Epithelial cell of prostate (primary cell): ENCODE measurements at places on chromosomes 4 and X.

DNA sequence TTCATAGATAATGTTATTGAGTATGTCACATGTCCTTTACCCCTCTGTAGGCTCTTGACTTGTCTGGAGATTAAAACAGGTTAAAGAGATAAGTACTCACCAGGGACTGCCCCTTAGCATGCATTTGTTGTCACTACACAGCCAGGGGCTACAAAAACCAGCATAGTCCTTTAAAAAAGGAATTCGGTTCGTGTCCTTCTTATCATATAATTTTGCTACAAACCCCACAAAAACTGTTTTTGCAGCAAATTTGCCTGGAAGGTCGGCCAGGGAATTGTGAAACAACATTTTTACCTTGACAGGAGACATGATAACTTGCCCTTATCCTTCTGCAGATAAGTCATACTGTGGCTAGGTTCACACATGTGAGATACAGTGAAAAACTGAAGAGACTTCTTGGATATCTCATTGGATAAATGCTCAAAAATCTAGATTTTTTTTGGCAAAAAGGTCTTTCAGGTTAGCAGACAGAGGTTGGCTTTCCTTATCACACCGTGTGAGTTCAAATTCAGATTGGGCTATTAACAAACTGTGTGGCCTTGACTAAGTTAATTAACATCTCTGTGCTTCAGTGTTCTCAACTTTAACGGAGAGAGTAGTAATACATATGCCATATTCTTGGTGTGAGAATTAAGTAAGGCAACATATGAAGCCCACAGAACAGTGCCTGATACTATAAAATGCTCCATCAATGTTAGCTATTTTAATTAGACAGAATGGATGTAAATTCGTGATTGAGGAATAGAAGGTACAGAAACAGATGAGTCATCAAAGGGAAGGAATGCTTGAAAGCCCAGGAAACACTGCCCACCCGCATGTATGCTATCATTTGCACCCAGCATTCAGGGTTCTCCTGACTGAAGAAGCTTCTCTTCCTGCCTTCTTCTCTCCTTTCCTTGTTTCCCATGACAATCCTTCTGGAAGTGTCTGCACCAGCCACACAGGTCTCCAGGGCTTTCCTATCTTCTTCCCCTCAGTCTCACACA is 30.0 kb downstream of the FAM9C start:
- no peak for DNase-seq

DNA sequence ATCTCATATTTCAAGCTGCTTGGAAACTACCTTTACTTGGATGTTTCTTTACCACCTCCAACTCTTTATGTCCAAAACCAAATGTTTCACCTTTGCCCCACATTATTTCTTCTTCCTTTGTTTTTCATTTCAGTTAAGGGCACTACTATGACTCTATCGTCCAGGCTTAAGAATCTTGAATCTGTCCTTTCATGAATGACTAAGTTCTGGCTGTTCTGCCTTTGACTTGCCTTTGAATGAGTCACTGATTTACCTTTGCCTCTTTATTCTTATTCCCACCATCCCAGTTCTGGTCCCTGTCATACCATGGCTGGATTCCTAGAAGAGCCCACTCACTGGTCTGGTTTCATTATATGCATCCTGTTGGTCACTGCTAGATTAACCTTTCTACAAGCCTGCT is 30.6 kb upstream of the PLAC1 start:
- no peak for DNase-seq

GRCh38 chrX:2962381-2962780 is 33.2 kb upstream of the ARSD start:
- DNase-seq: no peak

- DNase-seq: peak; percentile 44
Observed at GRCh38 chrX:40855411-40855810, 120.1 kb upstream of the MED14 start.

- DNase-seq: no peak
Observed at GRCh38 chr4:26455571-26455970, 34.7 kb downstream of the CCKAR start.

DNA sequence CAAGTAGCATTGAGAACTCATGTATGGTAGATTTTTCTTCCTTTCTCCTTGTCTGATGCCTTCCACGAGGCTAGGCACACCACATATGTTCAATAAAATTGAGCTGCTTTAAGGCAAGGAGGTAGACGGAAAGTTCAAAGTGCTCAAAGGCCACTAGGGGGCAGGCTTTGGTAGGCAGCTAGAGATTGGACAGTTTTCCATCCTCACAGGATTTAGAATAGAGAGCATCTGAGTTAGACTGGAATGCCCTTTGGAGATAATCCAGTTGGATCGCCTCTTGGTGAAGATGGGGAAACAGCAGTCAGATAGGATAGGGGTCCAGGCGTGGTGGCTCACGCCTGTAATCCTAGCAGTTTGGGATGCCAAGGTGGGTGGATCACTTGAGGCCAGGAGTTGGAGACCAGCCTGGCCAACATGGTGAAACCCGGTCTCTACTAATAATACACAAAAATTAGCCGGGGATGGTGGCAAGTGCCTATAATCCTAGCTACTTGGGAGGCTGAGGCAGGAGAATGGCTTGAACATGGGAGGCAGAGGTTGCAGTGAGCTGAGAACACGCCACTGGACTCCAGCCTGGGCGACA is 30.4 kb downstream of the ELF4 start:
- no peak for DNase-seq

DNA sequence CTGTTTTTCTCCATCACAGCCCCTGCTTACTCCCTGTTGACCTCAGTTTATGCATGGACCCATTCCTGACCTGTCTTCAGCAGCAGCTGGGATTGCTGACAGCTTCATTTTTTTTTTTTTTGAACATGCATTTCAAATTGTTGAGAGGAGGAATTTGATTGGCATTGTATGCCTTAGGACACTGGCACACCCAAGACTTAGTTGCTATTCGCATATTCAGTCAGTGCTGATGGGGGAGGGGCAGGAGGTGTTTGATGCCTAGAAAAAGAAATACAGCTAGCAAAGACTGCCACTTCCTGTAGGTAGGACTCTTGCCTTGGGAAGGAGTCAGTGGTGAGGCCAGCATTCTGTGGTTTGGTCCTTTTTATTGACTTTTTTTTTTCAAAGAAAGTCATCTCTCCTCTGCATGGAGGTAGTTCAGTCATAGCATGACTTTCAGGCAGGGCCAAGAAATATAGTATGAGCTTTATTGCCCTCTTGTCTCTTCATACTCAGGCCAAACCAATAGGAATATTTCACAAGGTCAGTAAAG is 33.6 kb upstream of the XK start:
- no peak for DNase-seq

DNA sequence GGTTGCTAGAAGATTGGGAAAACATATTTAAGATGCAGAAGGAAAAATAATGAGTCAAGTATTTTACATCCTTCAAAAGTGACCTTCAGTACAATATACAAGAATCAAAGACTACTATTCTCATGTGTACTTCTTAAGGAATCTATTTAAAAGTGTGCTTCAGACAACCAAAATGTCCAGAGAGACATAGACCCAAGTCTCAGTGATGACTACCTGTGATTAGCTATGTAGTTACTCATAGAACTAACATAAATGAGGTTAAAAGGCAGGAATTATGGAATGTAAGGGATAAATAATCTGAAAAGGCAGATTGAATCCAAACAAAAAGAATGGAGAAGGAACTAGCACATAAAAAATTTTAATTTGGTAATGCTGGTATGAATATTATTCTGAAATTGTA is 634.7 kb upstream of the FAM241A start:
- no peak for DNase-seq

GRCh38 chr4:56689201-56689969 is 8.3 kb upstream of the HOPX start:
- DNase-seq: no peak

DNA sequence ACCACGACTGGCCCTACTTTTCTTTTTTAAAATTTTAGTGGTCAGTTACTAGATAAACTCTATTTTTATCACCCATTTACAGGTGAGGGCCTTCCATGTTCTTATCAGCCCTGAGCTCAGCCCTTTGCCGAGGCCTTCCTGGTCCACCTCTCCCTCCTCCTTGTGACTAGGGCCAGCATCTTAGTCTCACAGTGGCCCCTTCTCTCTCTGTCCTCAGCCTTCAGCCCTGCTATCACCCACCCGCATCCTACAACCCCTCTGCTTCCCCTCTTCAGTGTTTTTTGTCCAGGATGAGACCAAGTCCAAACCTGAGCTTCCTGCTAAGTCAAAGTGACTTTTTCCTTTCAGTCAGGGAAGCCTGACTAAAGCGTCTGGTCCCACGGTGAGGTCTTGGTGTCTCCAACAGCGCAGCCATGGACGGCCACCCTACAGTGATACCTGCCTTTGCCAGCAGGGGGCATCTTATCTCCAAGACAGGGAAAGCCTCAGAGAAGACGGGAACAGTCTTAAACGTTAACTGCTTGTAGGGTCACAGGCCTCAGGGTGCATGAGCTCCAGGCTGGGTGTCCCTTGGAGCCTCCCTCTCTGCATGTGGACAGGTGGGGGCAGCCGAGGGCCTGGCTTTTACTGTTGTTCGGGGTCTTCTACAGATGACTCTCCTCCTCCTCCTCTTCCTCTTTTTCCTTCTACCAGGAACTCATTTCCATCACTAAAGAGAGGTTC is 11.7 kb upstream of the GAGE10 start:
- no peak for DNase-seq

DNA sequence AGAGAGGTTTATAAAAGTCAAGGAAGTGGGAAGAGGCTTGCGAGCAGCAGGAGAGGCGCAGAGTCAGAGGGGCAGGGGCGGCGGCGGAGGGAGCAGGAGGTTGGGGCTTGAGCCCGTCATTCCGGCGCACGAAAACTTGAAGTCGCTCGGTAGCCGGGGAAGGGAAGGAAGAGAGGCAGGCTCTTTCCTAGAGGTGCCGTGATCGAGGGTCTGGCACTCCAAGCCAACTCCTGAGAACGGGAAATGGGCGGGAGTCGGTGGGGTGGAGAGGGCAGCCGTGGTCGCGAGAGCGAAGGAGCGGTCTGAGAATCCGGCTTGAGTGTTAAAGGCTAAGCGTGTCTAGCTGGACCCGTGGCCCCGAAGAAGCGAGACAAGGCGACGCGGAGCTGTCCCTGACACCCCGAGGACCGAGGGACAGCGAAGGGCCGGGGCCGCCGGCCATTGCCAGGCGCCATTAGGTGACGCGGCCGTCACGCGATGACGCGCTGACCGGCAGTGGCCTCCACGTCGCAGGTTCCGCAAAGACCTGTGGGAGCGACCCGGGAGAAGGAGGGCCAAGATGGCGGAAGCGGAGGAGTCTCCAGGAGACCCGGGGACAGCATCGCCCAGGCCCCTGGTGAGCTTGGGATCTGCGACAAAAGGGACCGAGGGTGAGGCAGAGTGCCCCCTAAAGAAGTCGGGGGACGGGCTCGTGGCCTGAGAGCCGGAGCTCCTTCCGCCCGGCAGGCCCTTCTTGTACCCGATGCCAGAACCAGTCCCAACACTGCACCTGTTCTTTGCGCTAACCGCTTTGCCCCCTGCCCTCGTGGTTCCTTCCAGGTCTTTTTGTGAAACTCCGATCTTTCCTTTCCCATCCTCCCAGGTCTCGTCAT is at the start of gene YIPF6:
TSS of gene YIPF6 (plus strand) at position 544 of the 872 bp plus-strand sequence. CDS start at position 560, 16 bp downstream.
- no peak for DNase-seq

GRCh38 chr4:99578714-99579113 is 4.1 kb downstream of the MTTP start:
- DNase-seq: no peak

DNA sequence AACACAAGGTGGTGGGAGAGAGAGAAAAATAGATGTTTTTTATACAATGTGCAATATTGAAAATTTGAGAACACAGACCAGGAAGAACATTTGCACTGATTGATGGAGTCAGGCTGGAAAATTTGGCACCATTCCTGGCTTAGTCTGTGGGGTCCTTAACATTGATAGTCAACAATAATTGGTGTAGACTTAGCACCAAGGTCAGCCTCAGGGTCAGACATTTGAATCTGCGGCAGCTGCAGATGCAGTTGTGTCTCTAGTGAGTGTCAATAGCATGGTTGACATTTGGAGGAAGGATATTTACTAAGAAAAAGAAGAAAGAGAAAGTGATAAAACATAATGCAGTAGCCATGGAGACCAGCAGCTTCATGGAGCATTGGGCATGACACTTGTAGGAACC is 31.5 kb upstream of the GLRA3 start:
- DNase-seq: no peak
